GM23338 (cell line): ENCODE measurements at places on chromosomes 5 and 9.
A peak's percentile ranks its signal among the peaks of the same experiment; 100 is the strongest.

GRCh38 chr9:114163517-114163951 lies 8.2 kb downstream of the COL27A1 start:
- H3K4me1 ChIP-seq = peaks cover 25% of the 10 kb centered on the region
- peak; percentile 79 for DNase-seq
- no peaks in the 10 kb centered on the region for H3K27me3 ChIP-seq
- no peaks in the 10 kb centered on the region for H3K36me3 ChIP-seq

DNA sequence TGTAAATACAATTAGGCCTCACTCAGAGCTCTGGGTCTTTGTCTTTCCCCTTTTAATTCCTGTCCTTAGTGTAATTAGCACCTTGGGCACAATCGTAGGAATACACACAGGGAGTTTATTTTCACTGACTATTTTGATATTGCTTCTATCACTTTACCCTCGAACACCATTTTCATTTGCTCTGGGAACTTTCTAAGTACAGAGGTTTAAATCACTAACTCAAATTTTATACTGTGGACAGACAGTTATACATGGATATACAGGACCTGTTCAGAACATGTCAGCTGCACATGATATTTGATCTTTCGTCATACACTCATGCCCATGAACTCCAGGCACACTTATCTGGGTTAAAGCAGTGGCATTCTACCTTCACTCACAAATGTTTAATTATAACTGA lies 217.8 kb upstream of the TMEM161B start:
- no peak for DNase-seq
- H3K36me3 ChIP-seq = no peaks in the 10 kb centered on the region
- no peak overlapping the region for H3K27ac ChIP-seq
- no peak overlapping the region for H3K4me3 ChIP-seq

- no peak overlapping the region for H3K4me3 ChIP-seq
- H3K4me1 ChIP-seq = no peaks in the 10 kb centered on the region
- no peak for DNase-seq
- no peaks in the 10 kb centered on the region for H3K36me3 ChIP-seq
- H3K27ac ChIP-seq = no peak overlapping the region
- H3K27me3 ChIP-seq = no peaks in the 10 kb centered on the region
Measured at GRCh38 chr9:90941661-90942060, 140.0 kb downstream of the SYK start.

DNA sequence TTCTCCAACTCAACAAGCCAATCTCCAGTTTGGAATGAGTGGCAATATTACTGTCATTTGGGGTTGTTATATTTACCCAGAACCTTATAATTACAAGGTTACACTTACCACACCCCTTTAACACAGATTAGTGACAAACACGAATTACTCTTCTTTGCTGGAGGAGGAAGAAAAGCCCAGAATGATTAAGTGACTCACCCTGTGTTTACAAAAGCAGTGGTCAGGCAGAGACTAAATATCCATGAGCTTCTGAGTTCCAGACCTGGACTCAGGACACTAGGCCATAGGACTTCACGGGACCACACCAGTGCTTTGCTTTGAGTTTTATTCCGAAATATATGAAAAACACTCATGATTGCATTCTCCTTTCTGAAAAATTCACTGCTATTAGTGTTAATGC lies 370.8 kb downstream of the TLE1 start:
- H3K27me3 ChIP-seq = no peaks in the 10 kb centered on the region
- no peak for DNase-seq
- H3K27ac ChIP-seq = no peak overlapping the region

GRCh38 chr5:174281855-174282254 lies 236.3 kb downstream of the NSG2 start:
- no peak overlapping the region for H3K27ac ChIP-seq
- no peak for DNase-seq
- no peaks in the 10 kb centered on the region for H3K36me3 ChIP-seq
- no peaks in the 10 kb centered on the region for H3K4me1 ChIP-seq
- H3K4me3 ChIP-seq = no peak overlapping the region
- no peaks in the 10 kb centered on the region for H3K27me3 ChIP-seq

- DNase-seq = peak; percentile 87
- H3K4me1 ChIP-seq = peaks cover 3% of the 10 kb centered on the region; the same call in 1 of the 2 replicates
- H3K27me3 ChIP-seq = no peaks in the 10 kb centered on the region
- no peaks in the 10 kb centered on the region for H3K36me3 ChIP-seq
Measured at GRCh38 chr5:156815988-156816599, 34.0 kb upstream of the PPP1R2B start.

GRCh38 chr5:65475336-65475735 lies 6.4 kb downstream of the ADAMTS6 start:
- no peaks in the 10 kb centered on the region for H3K36me3 ChIP-seq
- no peak overlapping the region for H3K4me3 ChIP-seq
- H3K27me3 ChIP-seq = peaks cover 8% of the 10 kb centered on the region; the same call in 1 of the 2 replicates
- no peak for DNase-seq

- H3K27me3 ChIP-seq = no peaks in the 10 kb centered on the region
- H3K4me3 ChIP-seq = no peak overlapping the region
- no peak overlapping the region for H3K27ac ChIP-seq
- peak; percentile 8 for DNase-seq
Measured at GRCh38 chr5:123350742-123351141, 72.5 kb downstream of the CEP120 start.

GRCh38 chr5:51449026-51449425 lies 65.8 kb downstream of the ISL1 start:
- no peak overlapping the region for H3K4me3 ChIP-seq
- DNase-seq = peak; percentile 20
- peaks cover 18% of the 10 kb centered on the region for H3K4me1 ChIP-seq
- H3K27ac ChIP-seq = no peak overlapping the region
- H3K36me3 ChIP-seq = no peaks in the 10 kb centered on the region

DNA sequence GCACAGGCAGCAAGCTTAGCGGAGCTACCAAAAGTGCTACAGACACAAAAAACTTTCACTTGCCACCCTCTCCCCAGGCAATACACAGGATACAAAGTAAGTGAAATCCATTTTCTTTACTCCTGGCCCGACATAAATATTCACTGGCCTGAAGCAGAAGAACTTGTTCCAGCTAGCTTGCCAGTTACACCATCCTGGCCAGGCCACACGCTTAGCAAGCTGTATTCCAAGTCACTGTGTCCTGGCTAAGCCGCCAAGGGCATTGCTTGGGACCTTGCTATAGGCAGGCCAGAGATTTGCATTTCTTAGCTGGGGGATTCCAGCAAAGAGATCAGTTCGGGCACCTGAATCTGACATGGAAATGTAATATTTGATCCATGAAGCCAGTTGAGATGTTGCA lies 71.0 kb upstream of the SLC1A3 start:
- H3K36me3 ChIP-seq = no peaks in the 10 kb centered on the region
- no peak for DNase-seq
- no peaks in the 10 kb centered on the region for H3K4me1 ChIP-seq
- H3K27me3 ChIP-seq = no peaks in the 10 kb centered on the region
- H3K4me3 ChIP-seq = no peak overlapping the region

DNA sequence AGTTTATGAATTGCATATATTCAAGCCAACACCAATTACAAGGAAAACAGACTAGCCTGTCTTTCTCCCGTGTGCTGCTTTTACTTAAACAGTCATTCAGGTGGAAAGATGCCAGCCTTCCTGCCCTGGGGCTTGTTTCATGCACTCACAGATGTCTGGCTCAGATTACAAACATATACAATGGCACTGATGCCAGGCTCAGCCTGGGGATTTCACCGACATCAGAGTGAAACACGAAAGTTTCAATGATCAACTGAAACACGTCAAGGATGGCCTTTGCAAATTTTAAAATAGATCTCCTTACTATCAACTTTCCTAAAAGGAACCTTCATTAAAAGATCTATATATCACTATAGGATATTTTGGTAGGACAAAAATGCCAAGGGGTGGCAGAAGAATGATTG lies 1576.5 kb downstream of the EFNA5 start:
- DNase-seq = no peak
- H3K4me3 ChIP-seq = no peak overlapping the region
- H3K4me1 ChIP-seq = peaks cover 8% of the 10 kb centered on the region
- no peaks in the 10 kb centered on the region for H3K27me3 ChIP-seq

DNA sequence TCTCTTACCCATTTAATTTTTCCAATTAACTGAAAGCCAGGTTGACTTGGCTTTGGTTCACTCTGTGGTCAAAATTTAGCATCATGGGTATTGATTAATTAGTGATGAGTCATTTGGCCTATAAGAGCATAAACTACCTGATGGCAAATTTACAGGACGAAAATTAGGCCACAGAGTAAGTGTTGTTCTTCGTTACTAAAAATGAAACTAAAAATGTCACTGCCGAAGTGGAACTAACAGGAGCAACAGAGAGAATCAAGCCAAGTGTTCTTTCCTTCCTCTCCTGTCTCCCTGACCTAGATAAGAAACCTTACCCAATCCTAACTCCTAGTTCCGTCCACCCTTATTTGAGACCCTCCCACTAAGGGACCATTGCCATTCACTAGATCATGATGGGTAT lies 176.9 kb downstream of the RAB3C start:
- H3K27me3 ChIP-seq = no peaks in the 10 kb centered on the region
- no peak overlapping the region for H3K4me3 ChIP-seq
- no peak for DNase-seq

DNA sequence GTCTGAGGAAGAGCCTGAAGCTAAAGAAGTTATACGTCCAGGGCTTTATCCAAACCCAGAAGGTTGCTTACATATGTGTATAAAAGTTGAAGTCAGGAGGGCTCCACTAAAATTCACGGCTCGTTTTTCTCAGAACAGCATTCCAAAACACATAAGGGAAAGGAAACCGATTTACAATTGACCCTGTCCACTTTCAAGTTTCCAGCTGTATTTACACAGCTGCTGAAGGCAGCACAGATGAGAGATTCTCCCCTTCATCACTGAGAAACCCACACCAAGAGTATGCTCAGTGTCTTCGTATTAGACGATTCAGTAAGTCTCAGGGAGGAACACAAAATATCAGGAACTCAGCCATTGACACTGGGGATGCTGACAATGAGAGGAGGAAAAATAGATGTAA lies 5.9 kb upstream of the NREP start:
- no peak overlapping the region for H3K4me3 ChIP-seq
- H3K4me1 ChIP-seq = peaks cover 15% of the 10 kb centered on the region
- no peak for DNase-seq
- no peak overlapping the region for H3K27ac ChIP-seq
- H3K36me3 ChIP-seq = no peaks in the 10 kb centered on the region
- H3K27me3 ChIP-seq = no peaks in the 10 kb centered on the region

GRCh38 chr5:59521476-59521875 lies 372.1 kb downstream of the PDE4D start:
- H3K27ac ChIP-seq = no peak overlapping the region
- no peaks in the 10 kb centered on the region for H3K27me3 ChIP-seq
- no peak overlapping the region for H3K4me3 ChIP-seq
- DNase-seq = no peak
- H3K4me1 ChIP-seq = no peaks in the 10 kb centered on the region
- H3K36me3 ChIP-seq = 0 out of 2 replicates have a peak, but pooled peaks cover 4% of the 10 kb centered on the region

- no peaks in the 10 kb centered on the region for H3K27me3 ChIP-seq
- H3K27ac ChIP-seq = no peak overlapping the region
- DNase-seq = no peak
- no peak overlapping the region for H3K4me3 ChIP-seq
- peaks cover 4% of the 10 kb centered on the region; the same call in 1 of the 2 replicates for H3K4me1 ChIP-seq
Measured at GRCh38 chr5:65961633-65962032, 35.3 kb downstream of the ERBIN start.

GRCh38 chr9:79201636-79202035 lies 370.1 kb upstream of the TLE4 start:
- H3K27me3 ChIP-seq = no peaks in the 10 kb centered on the region
- DNase-seq = peak; percentile 39
- 0 out of 2 replicates have a peak, but pooled peaks cover 2% of the 10 kb centered on the region for H3K4me1 ChIP-seq
- no peak overlapping the region for H3K27ac ChIP-seq
- no peak overlapping the region for H3K4me3 ChIP-seq

- no peak overlapping the region for H3K27ac ChIP-seq
- H3K4me3 ChIP-seq = no peak overlapping the region
- DNase-seq = no peak
- H3K4me1 ChIP-seq = peaks cover 27% of the 10 kb centered on the region
- H3K36me3 ChIP-seq = no peaks in the 10 kb centered on the region
Measured at GRCh38 chr5:50697739-50698138, 31.3 kb downstream of the PARP8 start.

DNA sequence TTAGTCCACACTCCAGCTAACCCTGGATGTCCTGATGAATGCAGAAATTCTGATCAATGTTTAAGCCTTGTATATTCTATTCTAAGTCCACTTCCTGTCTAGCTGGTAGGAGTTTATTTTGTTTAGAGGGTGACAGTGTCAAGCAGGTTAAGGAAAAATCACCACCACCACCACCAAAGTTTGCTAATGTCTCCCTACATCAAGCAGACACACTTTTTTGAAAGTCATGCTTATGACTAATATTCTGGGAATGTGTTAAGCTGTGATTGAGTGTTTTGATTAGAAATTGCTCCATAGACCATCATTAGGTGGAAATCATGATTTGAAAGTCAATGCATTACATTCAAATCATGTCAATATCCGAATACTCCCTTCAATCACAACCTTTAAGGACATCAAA lies 1530.1 kb downstream of the MAT2B start:
- 0 out of 2 replicates have a peak, but pooled peaks cover 12% of the 10 kb centered on the region for H3K4me1 ChIP-seq
- H3K36me3 ChIP-seq = no peaks in the 10 kb centered on the region
- no peak overlapping the region for H3K27ac ChIP-seq

GRCh38 chr5:75566710-75567309 lies 44.4 kb upstream of the ANKDD1B start:
- no peaks in the 10 kb centered on the region for H3K4me1 ChIP-seq
- H3K4me3 ChIP-seq = no peak overlapping the region
- DNase-seq = no peak
- no peaks in the 10 kb centered on the region for H3K36me3 ChIP-seq
- no peak overlapping the region for H3K27ac ChIP-seq
- H3K27me3 ChIP-seq = no peaks in the 10 kb centered on the region

GRCh38 chr5:137921931-137922330 lies 32.7 kb downstream of the PKD2L2 start:
- no peaks in the 10 kb centered on the region for H3K27me3 ChIP-seq
- H3K4me3 ChIP-seq = no peak overlapping the region
- H3K27ac ChIP-seq = no peak overlapping the region
- no peaks in the 10 kb centered on the region for H3K4me1 ChIP-seq
- H3K36me3 ChIP-seq = no peaks in the 10 kb centered on the region
- DNase-seq = no peak
